ENCODE measurements at places on chromosomes 4 and X. TPM values are rescaled to one million over a fixed set of nuclear protein-coding genes. Genes with fewer than 3 reads are reported as not detected.

GRCh38 chrX:153668423-153669173 lies 5.0 kb downstream of the PNCK start:
- no peak for DNase-seq

Gene TRAPPC11
- total RNA-seq = 78.3 TPM

Gene PABPC1L2B
- total RNA-seq = 0.41 TPM

GRCh38 chrX:103440621-103441020 lies 64.3 kb downstream of the BEX3 start:
- no peak for DNase-seq

DNA sequence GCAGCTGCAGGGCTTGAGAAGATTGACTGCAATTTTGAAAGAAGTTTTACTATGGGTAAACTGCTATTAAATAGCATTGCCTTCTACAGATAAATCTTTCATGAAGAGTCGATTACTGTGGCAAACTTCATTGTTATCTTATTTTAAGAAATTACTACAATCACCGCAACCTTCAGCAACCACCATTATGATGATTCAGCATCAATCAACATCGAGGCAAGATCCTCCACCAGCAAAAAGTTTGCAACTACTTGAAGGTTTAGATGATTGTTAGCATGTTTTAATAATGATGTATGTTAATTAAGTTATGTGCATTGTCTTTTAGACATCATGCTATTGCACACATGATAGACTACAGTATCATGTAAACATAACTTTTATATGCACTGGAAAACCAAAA lies 1511.0 kb downstream of the FSTL5 start:
- no peak for DNase-seq

DNA sequence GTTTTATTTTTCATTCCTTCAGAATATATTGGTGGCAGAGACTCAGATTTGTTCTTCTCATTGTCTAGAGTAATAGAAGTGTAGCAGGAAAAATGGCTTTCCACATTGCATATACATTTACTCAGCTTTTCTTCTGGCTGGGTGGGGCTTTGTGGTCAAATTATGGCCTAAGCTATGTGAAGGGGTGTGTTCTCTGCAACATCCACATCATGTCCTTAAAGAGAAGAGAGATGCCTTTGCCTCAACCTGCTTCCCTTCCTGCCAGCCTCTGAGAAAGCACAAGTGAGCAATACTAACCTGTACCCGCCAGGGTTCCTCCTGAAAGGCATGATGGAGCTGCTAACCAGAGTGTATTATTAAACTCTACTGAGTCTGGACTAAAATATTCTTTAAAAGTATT lies 695.6 kb upstream of the FAM241A start:
- no peak for DNase-seq

DNA sequence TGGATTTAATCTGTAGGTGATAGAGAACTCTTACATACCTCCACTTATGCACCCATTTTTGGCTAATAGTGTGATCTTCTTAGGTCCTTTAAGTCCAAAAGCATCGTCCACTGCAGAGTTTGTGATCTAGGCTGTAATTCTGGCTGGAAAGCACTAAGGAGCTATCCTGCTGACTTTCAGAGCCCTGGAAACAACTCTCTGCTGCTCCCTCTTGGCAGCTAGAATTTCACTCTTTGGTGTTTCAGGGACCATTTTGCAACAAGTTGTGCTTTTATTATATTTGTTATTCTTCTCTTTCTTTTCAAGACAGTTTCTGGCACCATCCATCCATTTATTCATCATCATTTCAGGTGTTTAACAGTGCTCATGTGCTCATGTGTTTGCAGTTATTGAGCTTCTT lies 130.0 kb downstream of the RBM46 start:
- DNase-seq = no peak

DNA sequence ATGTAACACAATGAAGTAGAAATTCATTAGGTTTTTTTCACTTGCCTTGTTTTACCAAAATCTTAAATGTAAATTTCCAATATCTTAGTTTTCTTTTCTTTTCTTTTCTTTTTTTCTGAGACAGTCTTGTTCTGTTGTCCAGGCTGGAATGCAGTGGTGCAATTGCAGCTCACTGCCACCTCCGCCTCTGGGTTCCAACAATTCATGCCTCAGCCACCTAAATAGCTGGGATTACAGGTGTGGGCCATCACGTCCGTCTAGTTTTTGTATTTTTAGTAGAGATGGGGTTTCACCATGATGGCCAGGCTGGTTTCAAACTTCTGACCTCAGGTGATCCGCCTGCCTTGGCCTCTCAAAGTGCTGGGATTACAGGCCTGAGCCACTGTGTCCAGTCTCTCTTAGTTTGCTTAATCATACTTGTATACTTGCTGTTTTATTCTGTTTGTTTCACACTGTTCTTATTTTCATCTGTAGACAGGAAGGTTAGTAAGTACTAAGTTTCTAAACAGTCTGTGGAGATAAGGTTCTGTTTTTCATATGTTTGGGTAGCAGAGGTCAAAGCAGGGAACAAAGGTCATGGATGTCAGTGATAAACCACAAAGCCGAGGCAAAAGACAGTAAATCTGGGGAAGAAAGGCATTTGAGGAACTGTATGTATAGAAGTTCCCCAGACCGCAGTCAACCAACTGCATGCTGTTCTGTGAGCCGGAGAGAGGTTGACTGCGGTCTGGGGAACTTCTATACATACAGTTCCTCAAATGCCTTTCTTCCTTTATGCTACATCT lies 129.1 kb downstream of the CBR4 start:
- DNase-seq = no peak

Gene EXOSC9
- 25.4 TPM for total RNA-seq

GRCh38 chr4:65789805-65790204 lies 119.5 kb upstream of the EPHA5 start:
- DNase-seq = no peak

DNA sequence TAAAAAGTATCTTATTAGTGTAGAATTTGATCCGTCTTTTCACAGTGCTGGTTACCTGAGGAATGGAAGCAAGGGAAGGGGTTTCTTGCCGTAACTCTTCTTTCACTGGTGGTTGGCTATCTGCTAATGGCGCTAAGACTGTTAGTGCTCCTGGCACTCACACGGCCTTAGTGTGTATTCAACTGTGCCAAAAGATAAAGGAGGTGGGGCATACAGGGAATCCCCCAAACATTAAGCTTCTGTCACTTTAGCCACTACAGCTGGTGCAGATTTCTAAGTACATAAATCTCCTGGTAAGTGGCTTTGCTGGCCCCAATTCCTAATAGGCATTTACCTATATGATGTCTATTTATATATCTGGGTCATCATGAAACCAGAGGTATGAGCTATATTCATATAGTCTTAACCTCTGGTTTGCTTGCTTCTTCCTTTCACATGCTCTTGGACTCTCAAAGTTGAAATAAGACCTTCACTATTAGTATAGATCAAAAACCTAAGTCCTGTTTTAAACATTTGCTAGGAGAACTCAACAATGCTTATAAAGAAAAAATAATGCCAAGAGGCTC lies 95.1 kb downstream of the TSPAN7 start:
- DNase-seq = no peak

Gene GAGE1
- not detected for total RNA-seq

GRCh38 chr4:110587666-110588285 lies 35.1 kb downstream of the PITX2 start:
- no peak for DNase-seq

DNA sequence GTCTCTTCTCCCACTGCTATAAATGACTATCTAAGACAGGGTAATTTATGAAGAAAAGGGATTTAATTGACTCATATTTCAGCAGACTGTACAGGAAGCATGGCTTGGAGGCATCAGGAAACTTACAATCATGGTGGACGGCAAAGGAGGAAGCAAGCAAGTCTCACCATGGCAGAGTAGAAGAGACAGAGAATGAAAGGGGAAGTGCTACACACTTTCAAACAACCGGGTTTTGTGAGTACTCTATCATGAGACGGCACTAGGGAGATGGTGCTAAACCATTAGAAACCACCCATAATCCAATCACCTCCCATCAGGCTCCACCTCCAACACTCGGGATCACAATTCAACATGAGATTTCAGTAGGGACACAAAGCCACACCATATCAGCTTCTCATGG lies 11.1 kb downstream of the UBE2NL start:
- no peak for DNase-seq

Gene SH3BP2
- 43.1 TPM for total RNA-seq

Gene ZNF141
- 17.5 TPM for total RNA-seq

- DNase-seq = no peak
Observed at GRCh38 chrX:52933976-52934703, 24.2 kb downstream of the FAM156A start.

DNA sequence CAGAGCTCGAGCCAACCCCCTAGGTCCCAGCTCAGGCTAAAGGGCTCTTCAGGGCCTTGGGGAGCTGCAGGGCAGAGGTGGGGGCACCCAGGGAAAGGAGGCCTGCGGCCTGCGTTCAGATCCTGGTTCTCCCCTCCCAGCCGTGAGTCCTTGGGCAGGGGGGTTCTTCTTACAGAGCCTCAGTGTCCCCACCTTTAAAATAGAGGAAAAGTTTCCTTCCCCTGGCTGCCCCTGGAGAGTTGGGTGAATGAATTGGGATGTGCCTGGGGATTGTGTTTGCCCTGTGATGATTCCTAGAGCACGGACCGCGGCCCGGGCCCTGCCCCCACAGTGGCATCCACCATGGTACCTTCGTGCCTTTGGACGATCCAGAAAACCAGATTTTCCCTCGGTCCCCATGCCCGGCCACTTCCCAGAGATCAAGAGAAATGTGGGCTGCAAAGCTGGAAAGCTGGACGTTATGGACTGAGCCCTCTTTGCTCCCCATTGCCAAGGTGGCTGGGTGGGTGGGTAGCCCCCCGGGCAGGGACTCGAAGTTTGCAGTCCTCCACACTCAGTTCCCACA lies 11.4 kb downstream of the HTRA3 start:
- no peak for DNase-seq
